Pericardium fibroblast (primary cell): ENCODE measurements at places on chromosomes 1 and 21. TPM values are rescaled to one million over a fixed set of nuclear protein-coding genes. Genes with fewer than 3 reads are reported as not detected.

Gene GBP6
- total RNA-seq = not detected in 2 replicates

Gene CHD5
- under 0.01 TPM in 2 replicates for total RNA-seq

Gene CD1C
- total RNA-seq = not detected in 2 replicates

Gene WNT3A
- not detected in 2 replicates for total RNA-seq
